Omental fat pad (tissue), 4 donors: ENCODE measurements at places on chromosomes 4 and X.

DNA sequence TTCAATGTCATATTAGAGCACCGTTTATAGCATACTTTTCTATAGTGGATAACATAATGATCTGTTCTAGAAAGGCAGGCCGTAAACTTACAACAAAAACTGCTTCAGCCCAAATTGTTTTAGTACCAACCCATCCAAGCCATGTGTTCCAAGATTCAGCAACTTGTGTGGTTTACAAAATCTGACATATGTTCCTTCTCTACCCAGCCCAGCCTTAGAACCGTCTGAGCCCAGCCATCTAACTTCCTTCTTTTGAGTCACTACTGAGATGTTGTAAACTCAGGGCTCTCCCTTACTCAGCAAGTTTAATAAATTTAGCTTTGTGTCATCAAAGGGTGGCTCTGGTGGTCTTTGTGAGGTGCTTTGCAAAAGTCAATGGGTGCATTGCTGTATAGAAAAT lies 32.4 kb upstream of the REPS2 start:
- no peak for DNase-seq

- DNase-seq: no peak
These were observed 59.1 kb upstream of the USP9X start for GRCh38 chrX:41025926-41026701.

- no peak for DNase-seq
These were observed 606.8 kb upstream of the BOD1L1 start for GRCh38 chr4:14234307-14234706.

GRCh38 chrX:13664020-13664419 lies 11.1 kb downstream of the TCEANC start:
- DNase-seq: no peak

GRCh38 chrX:147174591-147174990 lies 360.0 kb upstream of the CXorf51A start:
- DNase-seq: no peak

GRCh38 chr4:4853371-4853823 lies 6.1 kb upstream of the MSX1 start:
- no peak for DNase-seq
